ENCODE measurements at places on chromosomes 2 and 18.

- no peak for DNase-seq
These were observed 1367.3 kb upstream of the TMEFF2 start for GRCh38 chr2:193562031-193562430.

- no peak for DNase-seq
These were observed 281.8 kb downstream of the NCKAP5 start for GRCh38 chr2:133286326-133286922.

- no peak for DNase-seq
These were observed 43.0 kb upstream of the GLI2 start for GRCh38 chr2:120692691-120693090.

- DNase-seq = no peak
These were observed 267.3 kb downstream of the TCF4 start for GRCh38 chr18:55320424-55321264.

GRCh38 chr2:29400930-29401653 lies 285.9 kb downstream of the CLIP4 start:
- DNase-seq = no peak

- DNase-seq = no peak
These were observed 76.2 kb downstream of the KIAA2012 start for GRCh38 chr2:202149155-202149762.

- no peak for DNase-seq
These were observed 390.7 kb upstream of the ETAA1 start for GRCh38 chr2:67006373-67006960.

GRCh38 chr2:199409759-199410529 lies 47.8 kb downstream of the SATB2 start:
- no peak for DNase-seq

Data from stimulated activated CD8-positive, alpha-beta memory T cell treated with anti-CD3 and anti-CD28 coated beads, Interleukin-4, amount 100 ng/mL, for 4 hours (primary cell).